ENCODE measurements at places on chromosomes 16 and 17.
A peak's percentile ranks its signal among the peaks of the same experiment; 100 is the strongest.

DNA sequence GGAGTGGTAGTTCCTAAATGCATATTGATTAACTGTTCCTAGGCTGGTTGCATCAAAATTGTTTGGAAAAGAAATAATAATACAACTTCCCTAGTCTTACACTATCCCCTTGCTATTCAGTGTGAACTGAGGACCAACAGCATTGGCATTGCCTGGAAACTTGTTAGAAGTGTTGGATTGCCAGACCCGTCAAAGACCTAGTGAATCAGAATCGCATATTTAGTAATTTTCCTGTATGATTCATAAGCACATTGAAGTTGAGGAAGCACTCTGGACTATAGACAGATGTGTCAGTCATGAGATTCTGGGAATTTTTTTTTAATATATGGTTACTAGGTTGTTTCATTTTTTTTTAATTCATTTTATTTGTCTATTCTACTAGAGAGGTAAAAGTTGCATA lies 34.7 kb upstream of the KCNJ16 start:
- DNase-seq = peak; percentile 1

DNA sequence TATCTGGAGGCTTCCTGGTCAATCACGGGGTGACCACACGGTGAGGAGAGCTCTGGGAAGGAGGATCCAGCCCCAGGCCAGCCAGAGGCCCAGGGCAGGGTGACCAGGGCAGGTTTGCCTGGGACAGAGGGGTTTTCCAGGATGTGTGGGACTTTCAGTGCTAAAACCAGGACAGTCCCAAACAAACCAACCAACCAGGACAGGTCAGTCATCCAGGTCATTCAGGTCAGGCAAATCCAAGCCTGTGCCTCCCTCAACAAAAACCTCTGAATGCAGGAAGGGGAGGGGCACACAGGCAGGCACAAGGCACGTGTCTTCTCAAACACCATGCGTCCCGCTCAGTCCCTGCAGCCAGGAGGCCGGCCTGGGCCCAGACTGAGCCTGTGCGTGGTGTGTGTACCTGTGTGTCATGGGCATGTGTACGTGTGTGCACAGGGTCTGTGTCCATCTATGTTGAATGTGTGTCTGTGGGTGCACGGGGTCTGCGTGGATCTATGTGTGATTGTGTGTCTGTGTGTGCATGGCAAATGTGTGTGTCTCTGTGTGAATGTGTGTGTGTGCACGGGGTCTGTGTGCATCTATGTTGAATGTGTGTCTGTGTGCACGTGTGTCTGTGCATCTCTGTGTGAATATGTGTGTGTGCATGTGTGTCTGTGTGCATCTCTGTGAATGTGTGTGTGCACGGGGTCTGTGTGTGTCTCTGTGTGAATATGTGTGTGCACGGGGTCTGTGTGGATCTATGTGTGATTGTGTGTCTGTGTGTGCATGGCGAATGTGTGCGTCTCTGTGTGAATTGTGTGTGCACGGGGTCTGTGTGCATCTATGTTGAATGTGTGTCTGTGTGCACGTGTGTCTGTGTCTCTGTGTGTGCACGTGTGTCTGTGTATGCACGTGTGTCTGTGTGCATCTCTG lies 78.9 kb downstream of the RTN4RL1 start:
- DNase-seq = no peak

- DNase-seq = peak; percentile 28
These were observed 96.8 kb downstream of the IRF8 start for GRCh38 chr16:85995541-85996423.

DNA sequence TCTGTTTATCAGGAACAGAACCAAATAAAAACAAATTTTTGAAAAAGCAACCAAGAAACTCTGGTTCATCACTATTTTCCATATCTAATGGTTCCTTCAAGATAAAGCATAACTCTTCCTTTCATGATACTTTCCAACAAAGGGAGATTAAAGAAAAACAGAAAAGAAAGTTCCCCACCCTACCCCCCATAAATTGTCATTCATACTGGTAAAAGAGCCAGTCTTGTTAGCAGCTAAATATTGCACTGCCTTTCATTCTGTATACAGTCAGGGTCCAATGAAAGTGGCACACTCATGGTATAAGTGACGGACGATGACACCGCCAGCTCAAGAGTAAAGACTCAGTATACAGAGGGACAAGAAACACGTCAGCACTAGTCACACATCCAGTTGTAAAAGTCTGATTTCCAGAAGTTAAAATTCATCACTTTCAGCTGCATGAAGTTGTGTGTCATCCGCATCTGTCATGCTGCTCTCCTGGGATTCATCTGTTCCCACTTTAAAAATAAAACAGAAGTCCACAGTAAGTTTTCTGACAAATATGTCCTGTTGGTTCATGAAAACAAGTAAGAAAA lies 68.5 kb downstream of the CDC27 start:
- DNase-seq = no peak

GRCh38 chr16:23670137-23670776 lies 8.4 kb upstream of the PLK1 start:
- DNase-seq = peak; percentile 91

DNA sequence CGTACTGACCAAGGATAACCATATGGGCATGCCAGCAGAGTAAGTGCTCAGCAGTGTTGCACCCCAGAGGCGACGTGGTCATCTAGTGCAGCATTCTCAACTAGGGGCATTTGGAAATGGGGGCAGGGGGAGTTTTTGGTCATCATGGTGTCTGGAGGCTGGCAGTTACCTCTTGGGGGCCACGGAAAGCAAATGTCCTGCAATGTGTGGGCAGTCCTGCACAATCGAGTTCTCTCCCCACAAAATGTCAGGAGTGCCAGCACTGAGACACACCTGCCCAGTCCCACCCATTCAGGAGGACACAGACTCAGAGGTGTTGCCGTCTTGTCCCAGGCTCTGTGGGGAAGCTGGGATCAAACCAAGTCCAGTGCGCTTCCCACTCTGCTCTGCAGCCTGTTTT lies 3.0 kb downstream of the RASL10B start:
- no peak for DNase-seq

GRCh38 chr17:40555296-40556190 lies 9.7 kb downstream of the CCR7 start:
- no peak for DNase-seq

- DNase-seq = no peak
These were observed 7.9 kb downstream of the MAP2K4 start for GRCh38 chr17:12028611-12029010.

DNA sequence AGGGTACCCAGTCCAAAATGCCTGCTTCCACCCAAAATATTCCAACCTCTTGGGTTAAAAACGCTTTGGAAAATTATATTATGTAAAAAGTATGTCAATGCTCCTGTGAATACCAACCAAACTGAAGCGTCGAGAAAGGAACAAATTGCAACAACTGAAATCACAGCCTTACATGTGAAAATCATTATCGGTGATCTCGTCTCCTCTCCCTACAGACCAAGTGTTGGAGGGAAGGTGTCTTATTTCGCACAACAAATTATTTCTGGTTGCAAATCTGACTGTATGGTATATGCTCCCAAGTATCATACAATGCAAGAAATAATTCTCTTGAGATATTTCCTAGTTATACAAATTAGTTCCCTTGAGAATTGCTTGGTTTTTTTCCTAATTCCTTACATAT lies 89.3 kb upstream of the CDYL2 start:
- no peak for DNase-seq

DNA sequence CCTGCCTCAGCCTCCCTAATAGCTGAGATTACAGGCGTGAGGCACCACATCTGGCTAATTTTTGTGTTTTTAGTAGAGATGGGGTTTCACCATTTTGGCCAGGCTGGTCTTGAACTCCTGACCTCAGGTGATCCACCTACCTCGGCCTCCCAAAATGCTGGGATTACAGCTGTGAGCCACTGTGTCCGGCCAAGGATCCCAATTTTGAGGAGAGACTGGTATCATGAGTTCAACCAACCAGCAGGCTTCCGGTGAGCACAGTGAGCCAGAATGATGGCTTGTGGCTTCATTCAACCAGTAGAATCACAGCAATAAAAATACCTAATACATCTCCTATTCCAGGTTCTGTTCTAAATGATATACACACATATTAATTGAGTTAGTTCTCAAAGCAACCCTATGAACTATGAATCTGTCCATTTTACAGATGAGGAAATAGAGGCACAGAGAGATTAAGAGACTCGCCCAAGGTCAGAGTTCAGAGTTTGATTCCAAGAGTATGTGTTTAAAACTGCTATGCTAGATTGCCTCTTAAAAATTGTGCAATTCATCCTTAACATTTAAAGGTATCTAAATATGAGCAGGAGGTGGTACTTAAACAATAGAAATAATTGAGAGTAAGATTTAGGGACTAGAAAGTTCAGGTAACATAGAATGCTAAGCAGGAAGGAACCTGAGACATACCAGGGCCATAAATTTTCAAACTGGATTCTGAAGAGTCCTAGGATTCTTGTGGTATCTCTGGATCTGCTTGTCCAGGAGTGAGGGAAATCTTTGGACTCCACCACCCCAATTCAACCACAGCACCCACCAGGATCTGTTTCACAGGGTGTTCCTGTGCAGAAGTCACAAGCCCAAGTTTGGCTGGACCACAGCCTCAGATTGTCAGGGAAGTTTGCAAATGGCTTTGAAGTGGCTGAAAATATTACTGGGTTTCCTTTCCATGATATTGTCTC lies 25.1 kb downstream of the CCDC42 start:
- no peak for DNase-seq

DNA sequence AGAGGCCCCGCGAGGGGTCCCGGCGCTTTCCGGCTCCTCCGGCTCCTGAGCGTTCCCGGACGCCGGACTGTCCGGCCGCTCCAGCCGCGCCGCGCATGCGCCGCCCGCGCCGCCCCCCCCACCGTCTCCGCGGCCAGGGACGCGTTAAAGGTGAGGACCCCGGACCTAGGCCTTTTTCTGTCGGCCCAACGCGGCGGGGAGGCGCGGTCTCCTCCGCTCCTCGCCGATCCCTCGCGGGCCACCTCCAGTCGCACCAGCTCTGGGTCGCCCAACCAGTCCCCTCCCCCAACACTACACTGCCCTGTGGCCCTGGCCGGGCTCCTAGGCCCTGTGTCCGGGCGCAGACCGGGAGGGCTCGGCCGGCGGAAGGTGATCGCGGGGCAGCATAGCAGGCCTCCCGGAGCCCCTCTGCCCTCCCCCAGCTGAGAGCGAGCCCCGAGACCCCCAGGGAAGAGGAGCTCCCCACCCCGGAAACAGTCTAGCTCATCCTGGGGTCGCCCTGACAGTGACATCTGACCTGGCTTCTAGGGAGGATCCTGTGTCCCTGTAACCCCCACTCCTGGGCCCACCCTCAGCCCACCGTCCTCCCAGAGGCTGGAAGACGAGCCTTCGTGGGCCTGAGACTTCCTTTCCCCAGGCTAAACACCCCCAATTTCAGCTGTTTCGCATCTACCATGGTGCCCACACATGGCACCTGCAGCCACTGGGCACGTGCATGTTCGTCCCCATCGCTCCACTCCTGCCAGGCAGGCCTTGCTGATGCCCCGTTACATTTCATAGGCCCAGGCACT lies 14.7 kb upstream of the BCAR1 start:
- peak; percentile 27 for DNase-seq

- peak; percentile 26 for DNase-seq
These were observed 52.0 kb downstream of the SREBF1 start for GRCh38 chr17:17784657-17785267.

GRCh38 chr17:73703917-73704316 lies 59.7 kb upstream of the SDK2 start:
- no peak for DNase-seq
